Endothelial cell (in vitro differentiated cells): ENCODE measurements at places on chromosomes 1 and 21.

GRCh38 chr1:68107771-68108170, 57.3 kb upstream of the DIRAS3 start:
- DNase-seq, result no peak

GRCh38 chr1:242184955-242185354, 186.1 kb upstream of the MAP1LC3C start:
- no peak for DNase-seq

DNA sequence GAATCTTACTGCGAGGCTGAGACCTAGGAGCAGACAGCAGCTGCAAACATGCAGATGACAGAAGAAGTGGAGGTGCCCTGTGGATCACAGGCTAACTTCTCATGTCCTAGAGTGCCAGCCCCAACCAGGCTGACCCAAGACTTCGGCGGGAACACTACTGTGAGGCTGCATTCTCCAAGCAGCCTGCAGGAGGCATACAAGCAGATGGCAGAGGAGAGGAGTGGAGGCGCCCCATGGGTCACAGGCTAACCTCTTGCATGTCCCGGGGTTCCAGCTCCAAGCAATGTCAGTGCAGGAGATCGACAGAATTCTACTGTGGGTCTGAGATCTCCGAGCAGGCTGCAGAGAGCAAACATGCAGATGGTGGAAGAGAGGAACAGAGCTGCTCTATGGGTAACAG, 98.1 kb upstream of the ZNF678 start:
- no peak for DNase-seq

DNA sequence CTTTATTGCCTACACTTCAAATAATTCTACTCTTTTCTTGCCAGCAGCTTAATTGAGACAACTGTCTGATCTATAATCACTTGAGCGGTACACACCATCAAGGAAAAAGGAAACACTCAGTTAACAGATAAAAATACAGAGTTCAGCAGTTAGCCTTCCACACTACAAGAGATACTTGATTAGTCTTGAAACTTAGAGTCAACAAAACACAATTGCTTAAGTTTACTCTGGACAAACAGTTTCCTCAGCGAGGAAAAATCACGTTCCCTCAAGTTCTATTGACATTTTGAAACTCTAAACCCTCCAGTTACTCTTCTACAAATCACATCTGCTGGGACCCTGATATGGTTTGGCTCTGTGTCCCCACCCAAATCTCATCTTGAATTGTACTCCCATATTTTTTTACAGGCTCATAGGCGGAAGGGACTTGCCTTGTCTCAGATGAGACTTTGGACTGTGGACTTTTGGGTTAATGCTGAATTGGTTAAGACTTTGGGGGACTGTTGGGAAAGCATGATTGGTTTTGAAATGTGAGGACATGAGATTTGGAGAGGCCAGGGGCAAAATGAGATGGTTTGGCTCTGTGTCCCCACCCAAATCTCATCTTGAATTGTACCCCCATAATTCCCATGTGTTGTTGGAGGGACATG, 140.4 kb downstream of the CDC7 start:
- DNase-seq, result no peak

- DNase-seq, result no peak
These were observed 68.1 kb downstream of the PHTF1 start for GRCh38 chr1:113691184-113691583.

- no peak for DNase-seq
These were observed 14.2 kb downstream of the WASF2 start for GRCh38 chr1:27475720-27476119.

DNA sequence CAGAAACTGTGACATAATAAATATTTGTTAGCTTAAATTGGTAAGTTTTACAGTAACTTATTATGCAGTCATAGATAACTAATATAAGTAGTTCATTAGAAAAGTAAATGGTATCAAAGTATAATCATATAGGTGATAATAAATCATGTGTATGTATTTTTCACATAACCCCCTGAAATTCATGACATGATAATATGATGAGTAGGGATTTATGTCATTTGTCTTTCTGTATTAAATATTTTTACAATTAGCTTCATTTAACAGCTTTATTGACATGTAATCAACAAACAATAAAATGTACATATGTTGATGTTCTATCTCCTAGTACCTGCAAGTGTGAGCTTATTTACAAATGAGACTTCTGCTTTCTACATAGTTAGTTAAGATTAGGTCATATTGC, 9.8 kb upstream of the FCGR2A start:
- DNase-seq, result no peak

GRCh38 chr1:55658917-55659316, 443.8 kb upstream of the USP24 start:
- no peak for DNase-seq

GRCh38 chr1:34268311-34268954, 91.7 kb downstream of the C1orf94 start:
- DNase-seq, result no peak
